ENCODE measurements at places on chromosomes 12 and 14.
A peak's percentile ranks its signal among the peaks of the same experiment; 100 is the strongest.

DNA sequence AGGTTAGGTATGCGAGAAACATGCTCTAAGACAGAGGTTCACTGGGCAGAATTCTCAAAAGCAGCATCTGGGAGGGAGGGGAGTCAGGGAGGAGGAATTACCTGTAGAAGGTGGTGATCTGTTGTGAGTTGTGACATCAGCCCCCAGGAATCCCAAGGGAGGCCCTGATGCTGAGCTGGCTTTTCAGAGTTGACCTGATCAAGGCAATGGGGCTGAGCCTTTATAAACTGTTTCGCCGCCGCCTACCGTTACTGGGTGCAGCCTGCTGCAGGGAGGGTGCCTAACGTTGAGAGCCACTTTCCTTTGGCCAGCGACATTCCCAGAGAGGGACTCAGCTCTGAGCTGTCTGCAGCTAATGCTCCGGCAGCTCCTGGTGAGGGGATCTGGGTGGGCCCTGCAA lies 257.9 kb upstream of the TMEM132C start:
- no peaks in the 10 kb centered on the region for H3K4me1 ChIP-seq
- H3K27me3 ChIP-seq: no peaks in the 10 kb centered on the region
- H3K27ac ChIP-seq: no peak overlapping the region
- H3K4me3 ChIP-seq: no peak overlapping the region

DNA sequence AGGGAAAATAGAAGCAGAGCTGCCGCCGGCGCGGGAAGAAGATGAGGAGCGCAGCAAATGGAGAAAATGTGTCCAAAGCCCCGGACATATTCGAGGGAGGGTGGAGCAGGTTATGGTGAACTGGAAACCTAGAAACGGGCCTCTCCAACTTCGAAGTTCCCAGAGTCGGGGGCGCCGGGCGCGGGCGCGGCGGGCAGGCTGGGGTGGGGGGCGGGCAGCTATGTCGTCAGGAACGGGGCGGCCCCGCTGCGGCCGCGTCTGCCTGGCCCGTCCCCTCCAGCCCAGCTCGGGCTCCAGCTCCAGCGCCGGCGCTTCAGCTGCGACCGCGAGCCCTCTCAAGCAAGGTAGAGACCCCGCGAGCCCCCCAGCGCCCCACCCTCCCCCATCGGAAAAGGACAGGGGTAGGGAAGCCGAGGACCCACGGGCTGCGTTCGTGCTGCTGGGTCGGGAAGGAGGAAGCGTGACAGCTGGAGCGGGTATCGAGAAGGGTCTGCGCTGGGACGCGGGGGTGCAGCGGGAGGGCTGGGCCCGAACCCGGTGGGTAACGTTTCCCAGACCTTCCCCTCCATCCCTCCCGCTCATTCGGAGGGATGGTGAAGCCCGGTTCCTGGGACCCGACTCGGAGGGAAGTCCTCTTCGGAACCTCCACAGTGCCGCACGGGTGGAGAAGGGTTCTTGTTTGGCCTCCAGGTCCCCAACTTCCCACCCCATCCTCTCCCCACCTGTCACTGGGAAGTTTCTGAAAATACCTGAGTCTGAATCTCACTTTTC lies 1.0 kb downstream of the DGKA start:
- H3K4me1 ChIP-seq: peaks cover 25% of the 10 kb centered on the region
- no peaks in the 10 kb centered on the region for H3K36me3 ChIP-seq
- H3K27ac ChIP-seq: no peak overlapping the region
- H3K27me3 ChIP-seq: 0 out of 2 replicates have a peak, but pooled peaks cover 10% of the 10 kb centered on the region
- H3K4me3 ChIP-seq: peak overlapping the region; percentile 55

DNA sequence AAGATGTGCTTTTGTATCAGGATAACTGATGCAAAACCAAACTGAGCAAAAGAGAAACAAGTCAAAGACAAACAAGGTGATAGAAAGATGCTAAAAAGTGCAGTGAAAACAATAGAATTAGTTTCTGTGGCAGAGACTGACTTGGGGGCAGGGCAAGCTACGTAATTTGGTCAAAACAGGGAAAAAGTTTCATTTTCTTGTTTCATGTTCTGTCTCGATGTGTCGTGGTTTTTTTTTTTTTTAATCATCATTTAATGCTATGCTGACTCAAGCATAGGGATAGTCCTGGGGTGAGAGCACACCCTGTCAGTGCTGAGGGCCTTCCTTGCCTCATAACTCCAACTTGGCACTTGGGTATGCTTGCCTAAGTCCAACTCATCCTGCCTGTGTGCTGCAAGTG lies 144.1 kb upstream of the PTPRQ start:
- peak overlapping the region; percentile 77 for H3K27ac ChIP-seq
- H3K4me1 ChIP-seq: peaks cover 33% of the 10 kb centered on the region
- H3K4me3 ChIP-seq: peak overlapping the region; percentile 17

GRCh38 chr12:111444314-111444924 lies 38.7 kb downstream of the SH2B3 start:
- H3K27me3 ChIP-seq: no peaks in the 10 kb centered on the region
- DNase-seq: peak; percentile 67
- H3K27ac ChIP-seq: peak overlapping the region; percentile 99
- H3K4me3 ChIP-seq: peak overlapping the region; percentile 30
- H3K36me3 ChIP-seq: no peaks in the 10 kb centered on the region

DNA sequence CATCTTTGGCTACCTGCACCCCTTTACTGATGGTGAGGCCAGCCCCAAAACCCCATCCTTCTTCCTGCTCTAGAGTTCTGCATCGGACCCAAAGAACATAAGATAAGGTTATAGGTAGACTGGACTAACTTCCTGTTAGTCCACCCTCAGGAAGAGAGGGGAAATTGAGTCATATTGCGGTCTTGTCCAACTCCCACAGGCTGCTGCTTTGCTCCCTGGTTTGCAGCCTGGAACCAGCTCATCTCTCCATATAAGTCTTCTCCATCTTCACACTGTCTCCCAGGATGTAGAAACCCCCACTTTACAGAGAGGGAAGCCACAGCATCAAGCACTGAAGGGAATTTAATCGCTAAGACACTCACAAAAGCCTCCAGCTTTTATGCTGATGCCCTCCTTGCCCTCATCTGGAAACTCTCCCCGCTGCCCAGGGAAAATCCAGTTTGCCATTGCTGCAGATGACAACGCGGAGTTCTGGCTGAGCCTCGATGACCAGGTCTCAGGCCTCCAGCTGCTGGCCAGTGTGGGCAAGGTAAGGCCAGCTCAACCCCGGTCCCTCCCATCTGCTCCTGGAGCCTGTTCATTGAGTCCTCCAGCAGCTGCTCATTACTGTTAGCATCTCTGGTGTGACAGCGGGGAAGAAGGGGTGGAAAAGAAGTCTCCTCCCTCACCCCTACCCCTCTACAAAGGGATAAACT lies 85.3 kb downstream of the B4GALNT3 start:
- H3K36me3 ChIP-seq: no peaks in the 10 kb centered on the region
- H3K4me3 ChIP-seq: no peak overlapping the region
- H3K27me3 ChIP-seq: peaks cover 52% of the 10 kb centered on the region
- DNase-seq: no peak
- no peaks in the 10 kb centered on the region for H3K4me1 ChIP-seq

DNA sequence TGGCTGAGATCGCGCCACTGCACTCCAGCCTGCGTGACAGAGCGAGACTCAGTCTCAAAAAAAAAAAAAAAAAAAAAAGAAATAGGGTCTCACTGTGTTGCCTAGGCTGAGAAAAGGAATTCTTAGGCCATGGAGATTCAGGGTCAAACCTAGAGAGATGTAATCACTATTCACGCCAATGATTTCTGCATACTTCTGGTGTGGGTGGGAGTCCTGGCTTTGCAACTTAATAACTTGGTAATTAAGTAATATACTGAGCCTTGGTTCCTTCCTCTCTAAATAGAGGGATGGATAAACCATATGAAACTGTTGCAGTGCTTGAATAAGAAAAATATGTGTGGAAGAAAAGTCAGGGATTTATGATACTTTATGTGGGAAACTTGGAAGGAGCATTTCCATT lies 2.7 kb downstream of the ZNF410 start:
- no peaks in the 10 kb centered on the region for H3K27me3 ChIP-seq
- 0 out of 2 replicates have a peak, but pooled peaks cover 4% of the 10 kb centered on the region for H3K4me1 ChIP-seq
- no peak for DNase-seq
- H3K36me3 ChIP-seq: no peaks in the 10 kb centered on the region
- H3K27ac ChIP-seq: no peak overlapping the region

- H3K27ac ChIP-seq: no peak overlapping the region
- H3K36me3 ChIP-seq: no peaks in the 10 kb centered on the region
- H3K4me3 ChIP-seq: no peak overlapping the region
- peaks cover 5% of the 10 kb centered on the region for H3K27me3 ChIP-seq
Measured at GRCh38 chr12:116876151-116876869, 4.9 kb downstream of the HRK start.

DNA sequence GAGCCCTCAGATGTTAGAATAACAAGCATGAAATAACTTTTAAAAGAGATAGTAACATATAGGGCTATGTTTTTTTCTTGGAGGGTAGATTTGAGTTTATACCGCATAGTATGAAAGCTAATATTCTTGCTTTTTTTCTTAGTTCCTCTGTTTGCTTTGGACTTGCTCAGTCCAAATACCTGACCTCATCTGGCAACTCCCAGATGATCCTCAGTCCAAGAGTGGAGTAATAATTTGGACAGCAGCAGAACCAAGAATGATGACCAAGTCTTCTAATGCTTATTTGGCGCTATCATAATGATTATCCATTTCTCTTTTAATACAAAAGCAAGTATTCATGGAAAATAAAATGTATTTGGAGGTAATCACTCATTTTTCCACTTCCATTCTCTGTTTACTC lies 45.6 kb downstream of the GUCY2C start:
- no peaks in the 10 kb centered on the region for H3K27me3 ChIP-seq

GRCh38 chr12:26878661-26879119 lies 45.7 kb upstream of the ITPR2 start:
- peaks cover 22% of the 10 kb centered on the region for H3K4me1 ChIP-seq
- H3K4me3 ChIP-seq: no peak overlapping the region
- peak overlapping the region; percentile 40 for H3K27ac ChIP-seq
- DNase-seq: peak; percentile 77

GRCh38 chr14:22426711-22427110 lies 162.3 kb downstream of the DAD1 start:
- no peak overlapping the region for H3K4me3 ChIP-seq
- no peak overlapping the region for H3K27ac ChIP-seq
- no peaks in the 10 kb centered on the region for H3K36me3 ChIP-seq
- DNase-seq: no peak
- no peaks in the 10 kb centered on the region for H3K4me1 ChIP-seq

- H3K4me3 ChIP-seq: no peak overlapping the region
- H3K27ac ChIP-seq: no peak overlapping the region
- H3K4me1 ChIP-seq: no peaks in the 10 kb centered on the region
- H3K27me3 ChIP-seq: no peaks in the 10 kb centered on the region
- DNase-seq: no peak
Measured at GRCh38 chr14:37253905-37254304, 56.2 kb downstream of the MIPOL1 start.
